CD4-positive, alpha-beta T cell treated with Interleukin-1 beta for 1 hour (primary cell): ENCODE measurements at places on chromosomes 3 and 15.

DNA sequence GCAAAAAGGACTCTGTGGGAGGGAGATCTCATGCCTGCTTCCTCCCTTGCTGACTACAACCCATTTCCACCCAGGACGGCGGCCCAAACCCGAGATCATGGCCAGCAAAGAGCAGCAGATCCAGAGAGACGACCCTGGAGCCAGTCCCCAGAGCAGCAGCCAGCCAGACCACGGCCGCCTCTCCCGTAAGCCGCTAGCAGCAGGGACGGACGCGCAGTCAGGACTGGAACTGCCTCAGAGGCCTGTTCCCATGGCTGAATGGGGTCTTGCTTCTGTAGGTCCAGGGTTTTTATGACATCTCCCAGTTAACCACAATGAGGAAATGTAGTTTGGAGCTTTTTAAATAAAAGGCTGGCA is 67.2 kb downstream of the BOC start:
- DNase-seq, result no peak

GRCh38 chr3:60652829-60653228 is 598.4 kb downstream of the FHIT start:
- no peak for DNase-seq

DNA sequence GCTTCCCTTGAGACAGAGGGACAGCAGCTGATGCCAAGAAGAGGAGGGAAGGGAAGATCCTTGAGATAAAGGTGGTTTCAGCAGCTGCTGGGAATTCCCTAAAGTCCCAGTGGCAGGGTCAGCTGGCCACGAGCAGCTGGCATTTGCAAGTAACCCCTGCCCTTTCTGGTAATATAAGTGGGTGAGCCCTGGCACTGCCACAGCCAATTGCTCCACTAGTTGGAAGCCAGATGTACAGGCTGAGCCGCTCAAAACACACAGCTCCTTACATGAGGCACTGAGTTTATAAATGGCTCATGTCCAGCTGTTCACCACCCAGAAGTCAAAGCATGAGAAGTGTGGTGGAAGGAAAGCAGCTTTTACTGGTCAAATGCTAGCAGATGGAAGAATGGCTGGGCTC is 35.4 kb downstream of the PRR20G start:
- no peak for DNase-seq

- DNase-seq, result no peak
Measured at GRCh38 chr15:35557544-35557943, 11.6 kb upstream of the DPH6 start.

- no peak for DNase-seq
Measured at GRCh38 chr3:123766193-123767008, 117.7 kb downstream of the MYLK start.

DNA sequence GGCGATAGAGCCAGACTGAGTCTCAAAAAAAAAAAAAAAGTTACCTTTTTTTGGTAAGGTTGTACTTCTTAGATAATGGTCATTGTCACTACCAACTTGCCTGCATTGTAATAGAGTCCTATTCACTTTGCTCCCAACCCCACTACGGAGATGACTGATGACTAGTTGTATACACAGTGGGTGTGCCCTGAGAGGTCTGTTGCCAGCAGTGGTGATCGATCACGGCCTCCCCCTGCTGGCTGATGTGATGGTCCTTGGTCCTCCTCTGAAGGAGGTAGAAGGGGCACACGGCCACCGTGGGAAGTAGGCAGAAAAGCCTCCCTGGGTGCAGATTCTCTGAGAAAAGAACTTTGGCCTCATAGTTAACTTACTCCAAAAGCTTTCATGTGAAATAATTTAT is 10.7 kb downstream of the GCNT3 start:
- DNase-seq, result peak; percentile 30

DNA sequence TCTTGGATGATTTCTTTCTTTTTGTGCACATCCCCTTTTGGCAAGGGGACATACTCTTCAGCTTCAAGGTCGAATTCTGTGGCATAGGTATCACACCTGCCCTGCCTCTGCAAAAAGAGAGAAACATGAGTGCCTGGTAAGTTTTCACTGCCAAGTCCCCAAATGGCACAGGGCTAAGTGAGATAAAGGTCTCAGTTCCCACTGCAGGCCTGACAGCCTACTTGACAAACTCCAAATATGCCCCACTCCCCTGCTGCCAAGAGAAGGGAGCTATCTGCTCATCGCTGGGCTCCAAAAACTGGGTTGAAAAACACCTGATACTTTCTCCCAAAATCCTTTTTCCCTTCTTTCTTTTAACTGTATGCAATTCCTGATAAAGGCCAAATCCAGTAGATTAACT is 23.0 kb downstream of the RUVBL1 start:
- DNase-seq, result no peak
